ENCODE measurements at places on chromosomes 3 and 15. TPM values are rescaled to one million over a fixed set of nuclear protein-coding genes. Genes with fewer than 3 reads are reported as not detected.

Gene ACTC1
- total RNA-seq = not detected

Gene PRTG
- not detected for total RNA-seq

Gene PCOLCE2
- total RNA-seq = 4.4 TPM

Gene RETNLB
- not detected for total RNA-seq

Gene GOLGA6L7
- total RNA-seq = not detected

GRCh38 chr3:18044971-18045880, 302.8 kb upstream of the TBC1D5 start:
- no peak for DNase-seq

GRCh38 chr3:153349108-153349499, 187.1 kb downstream of the RAP2B start:
- no peak for DNase-seq

- no peak for DNase-seq
Measured at GRCh38 chr15:90618330-90619125, 88.8 kb downstream of the CRTC3 start.

DNA sequence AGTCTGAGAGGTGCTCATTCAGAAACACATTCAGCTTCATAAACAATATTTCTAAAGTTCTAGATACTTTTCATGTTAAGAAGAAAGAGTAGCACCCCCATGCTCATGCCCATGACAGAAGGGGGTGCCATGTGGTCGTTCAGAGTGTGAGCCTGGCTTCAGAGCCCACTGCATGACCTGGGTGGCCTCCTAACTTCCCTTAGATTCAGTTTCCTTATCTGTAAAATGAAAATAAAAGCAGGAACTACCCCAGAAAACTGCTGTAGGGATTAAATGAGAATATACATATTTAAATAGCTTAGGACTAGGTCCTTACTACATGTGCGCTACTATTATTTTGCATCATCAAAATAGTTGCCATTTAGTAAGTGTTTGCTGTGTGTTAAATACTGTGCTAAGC, 69.2 kb downstream of the ABHD5 start:
- no peak for DNase-seq

DNA sequence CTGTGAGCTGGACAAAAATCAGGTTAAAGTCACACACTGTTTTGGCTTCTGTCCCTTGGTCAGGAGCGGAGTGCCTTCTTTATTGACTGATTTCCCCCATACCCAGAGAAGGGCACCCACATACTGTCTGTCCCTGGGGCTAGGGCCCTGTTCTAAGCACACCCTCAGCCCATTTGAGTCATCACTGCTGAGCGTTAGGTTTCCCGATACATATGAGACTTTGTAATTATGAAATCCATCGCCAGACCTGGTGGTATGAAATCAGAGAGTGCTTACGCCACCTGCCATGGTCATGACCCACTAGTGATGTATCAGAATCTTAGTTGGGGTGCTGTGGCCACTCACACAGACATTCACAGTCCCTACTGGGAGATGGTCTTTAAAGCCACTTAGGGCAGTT, 96.8 kb downstream of the CHDH start:
- DNase-seq = no peak

GRCh38 chr3:108287146-108287545, 9.2 kb upstream of the HHLA2 start:
- no peak for DNase-seq

DNA sequence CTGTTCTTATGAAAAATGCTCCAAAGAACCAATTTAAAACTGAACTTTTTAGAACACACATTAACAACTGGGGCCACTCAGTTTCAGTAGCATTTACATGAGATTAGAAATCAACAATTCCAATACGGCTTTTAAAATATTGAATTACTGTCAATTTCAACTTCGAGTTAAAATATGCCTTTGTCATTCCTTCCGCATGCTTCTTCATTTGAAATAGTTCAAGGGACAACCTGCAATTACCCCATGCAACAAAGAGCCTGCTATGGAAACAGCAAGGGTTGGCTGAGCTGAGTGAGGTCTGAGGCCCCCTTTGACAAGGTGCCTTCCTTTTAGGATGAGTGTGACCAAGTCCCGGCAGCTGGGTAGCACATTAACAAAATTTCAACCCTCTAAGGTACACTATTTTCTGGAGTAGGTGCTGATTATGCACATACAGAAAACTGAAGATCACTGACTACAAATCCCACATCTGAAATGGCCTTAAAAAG, 11.6 kb downstream of the PDCD10 start:
- DNase-seq = no peak

Data from HCT116 (cell line).